ENCODE measurements at places on chromosomes 7 and 10. TPM values are rescaled to one million over a fixed set of nuclear protein-coding genes. Genes with fewer than 3 reads are reported as not detected.

Gene ODAD2
- not detected for total RNA-seq

Gene PTPN20
- 0.84 TPM for total RNA-seq

Gene SHH
- total RNA-seq: not detected

Gene NEUROG3
- not detected for total RNA-seq

Gene SPRN
- total RNA-seq: not detected

Gene LIPM
- total RNA-seq: not detected

Gene PNLIP
- total RNA-seq: not detected

Gene SH2D4B
- not detected for total RNA-seq

Gene TRIL
- total RNA-seq: 0.42 TPM

Gene TAS2R4
- total RNA-seq: not detected

Gene OAT
- 55.5 TPM for total RNA-seq

Gene SPDYE9
- not detected for total RNA-seq

Gene ACBD5
- 33.5 TPM for total RNA-seq

- DNase-seq: no peak
- no peaks in the 10 kb centered on the region for H3K4me1 ChIP-seq
- H3K27ac ChIP-seq: no peak overlapping the region
- H3K36me3 ChIP-seq: no peaks in the 10 kb centered on the region
Measured at GRCh38 chr7:34298492-34299013, 359.5 kb upstream of the NPSR1 start.

- H3K4me1 ChIP-seq: peaks cover 14% of the 10 kb centered on the region
- H3K27ac ChIP-seq: no peak overlapping the region
- H3K36me3 ChIP-seq: no peaks in the 10 kb centered on the region
- no peaks in the 10 kb centered on the region for H3K27me3 ChIP-seq
- no peak overlapping the region for H3K4me3 ChIP-seq
- peak; percentile 55 for DNase-seq
Measured at GRCh38 chr7:133794479-133794878, 332.7 kb upstream of the LRGUK start.

DNA sequence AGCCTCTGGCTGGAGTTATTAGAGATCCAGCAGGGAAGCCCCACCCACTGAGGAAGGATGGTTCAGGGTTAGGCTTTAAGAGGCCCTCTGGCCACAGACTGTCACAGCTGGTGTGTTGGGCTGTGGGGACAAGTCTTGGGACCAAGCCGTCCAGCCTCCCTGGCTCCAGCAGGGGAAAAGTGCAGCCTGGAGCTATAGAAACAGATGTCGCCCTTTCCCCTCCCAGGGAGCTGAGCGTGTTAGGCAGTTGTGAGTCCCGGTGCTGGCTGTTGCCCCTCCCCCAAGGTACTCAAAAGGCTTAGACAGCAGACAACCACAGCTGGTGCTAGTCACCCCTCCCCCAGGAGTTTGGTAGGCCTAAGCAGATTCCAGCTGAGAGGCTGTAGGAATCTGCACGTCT is 143.4 kb downstream of the TMEM168 start:
- no peaks in the 10 kb centered on the region for H3K36me3 ChIP-seq
- H3K4me1 ChIP-seq: no peaks in the 10 kb centered on the region
- H3K4me3 ChIP-seq: no peak overlapping the region

- no peak overlapping the region for H3K27ac ChIP-seq
- no peaks in the 10 kb centered on the region for H3K27me3 ChIP-seq
- no peak overlapping the region for H3K4me3 ChIP-seq
- H3K4me1 ChIP-seq: peaks cover 2% of the 10 kb centered on the region
Measured at GRCh38 chr7:21104124-21104500, 317.4 kb upstream of the SP8 start.

- peaks cover 17% of the 10 kb centered on the region for H3K4me1 ChIP-seq
- no peaks in the 10 kb centered on the region for H3K36me3 ChIP-seq
- H3K4me3 ChIP-seq: no peak overlapping the region
- no peaks in the 10 kb centered on the region for H3K27me3 ChIP-seq
- no peak for DNase-seq
Measured at GRCh38 chr7:33804140-33804660, 101.1 kb upstream of the BMPER start.

DNA sequence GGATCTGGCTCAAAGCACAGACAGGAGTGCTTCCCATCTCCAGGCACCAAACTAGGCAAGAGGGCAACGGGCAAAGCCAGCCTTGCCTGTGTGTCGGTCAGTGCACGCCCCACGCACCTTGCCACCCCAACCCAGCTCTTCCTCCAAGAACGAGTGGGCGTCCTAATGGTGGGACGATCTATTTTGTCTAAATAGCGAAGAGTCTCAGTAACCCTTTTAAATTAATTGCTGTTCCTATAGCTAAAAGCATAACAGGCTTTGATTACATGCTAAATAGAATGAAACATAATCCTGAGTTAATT is 12.2 kb downstream of the EN2 start:
- no peaks in the 10 kb centered on the region for H3K36me3 ChIP-seq
- peaks cover 11% of the 10 kb centered on the region for H3K4me1 ChIP-seq
- no peak overlapping the region for H3K27ac ChIP-seq
- DNase-seq: no peak
- H3K4me3 ChIP-seq: no peak overlapping the region

DNA sequence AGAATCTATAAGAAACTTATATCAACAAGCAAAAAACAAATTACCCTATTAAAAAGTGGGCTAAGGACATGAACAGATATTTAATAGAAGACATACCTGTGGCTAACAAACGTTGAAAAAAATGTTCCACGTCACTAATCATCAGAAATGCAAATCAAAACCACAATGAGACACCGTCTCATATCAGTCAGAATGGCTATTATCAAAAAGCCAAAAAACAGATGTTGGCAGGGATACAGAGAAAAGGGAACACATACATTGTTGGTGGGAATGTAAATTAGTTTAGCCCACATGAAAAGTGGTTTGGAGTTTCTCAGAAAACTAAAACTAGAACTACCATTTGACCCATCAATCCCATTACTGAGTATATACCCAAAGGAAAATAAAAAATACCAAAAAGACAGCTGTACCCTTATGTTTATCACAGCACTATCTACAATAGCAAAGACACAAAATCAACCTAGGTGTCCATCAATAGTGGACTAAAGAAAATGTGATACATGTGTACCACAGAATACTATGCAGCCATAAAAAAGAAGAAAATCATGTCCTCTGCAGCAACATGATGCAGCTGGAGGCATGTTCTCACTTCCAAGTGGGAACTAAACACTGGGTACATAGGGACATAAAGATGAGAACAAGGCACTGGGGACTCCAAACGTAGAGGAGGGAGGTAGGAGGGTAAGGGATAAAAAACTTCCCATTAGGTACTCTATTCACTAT is 83.8 kb upstream of the TMEM168 start:
- no peaks in the 10 kb centered on the region for H3K4me1 ChIP-seq
- no peaks in the 10 kb centered on the region for H3K36me3 ChIP-seq
- DNase-seq: no peak
- no peak overlapping the region for H3K4me3 ChIP-seq
- no peak overlapping the region for H3K27ac ChIP-seq
- no peaks in the 10 kb centered on the region for H3K27me3 ChIP-seq

DNA sequence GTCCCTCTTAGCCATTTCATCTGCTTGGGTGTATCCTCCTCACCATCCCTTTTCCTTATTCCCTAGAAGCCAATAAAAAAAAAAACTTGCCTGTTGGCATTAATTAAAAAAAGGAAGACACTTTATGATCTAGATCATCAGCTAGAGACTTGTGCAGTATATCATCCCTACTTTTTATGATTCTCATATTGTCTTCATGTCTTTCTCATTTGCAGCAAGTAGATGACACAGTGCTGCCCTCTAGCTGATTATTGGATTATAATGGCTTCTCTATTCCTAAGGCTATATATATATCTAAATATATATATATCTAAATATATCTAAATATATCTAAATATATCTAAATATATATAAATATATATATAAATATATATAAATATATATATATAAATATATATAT is 272.4 kb upstream of the LRGUK start:
- no peak overlapping the region for H3K4me3 ChIP-seq
- no peak overlapping the region for H3K27ac ChIP-seq
- no peaks in the 10 kb centered on the region for H3K36me3 ChIP-seq
- DNase-seq: no peak
- H3K27me3 ChIP-seq: no peaks in the 10 kb centered on the region
- H3K4me1 ChIP-seq: peaks cover 21% of the 10 kb centered on the region

- H3K4me1 ChIP-seq: no peaks in the 10 kb centered on the region
- no peaks in the 10 kb centered on the region for H3K27me3 ChIP-seq
- no peaks in the 10 kb centered on the region for H3K36me3 ChIP-seq
- no peak overlapping the region for H3K27ac ChIP-seq
- no peak overlapping the region for H3K4me3 ChIP-seq
Measured at GRCh38 chr10:24983130-24983529, 30.7 kb upstream of the PRTFDC1 start.

DNA sequence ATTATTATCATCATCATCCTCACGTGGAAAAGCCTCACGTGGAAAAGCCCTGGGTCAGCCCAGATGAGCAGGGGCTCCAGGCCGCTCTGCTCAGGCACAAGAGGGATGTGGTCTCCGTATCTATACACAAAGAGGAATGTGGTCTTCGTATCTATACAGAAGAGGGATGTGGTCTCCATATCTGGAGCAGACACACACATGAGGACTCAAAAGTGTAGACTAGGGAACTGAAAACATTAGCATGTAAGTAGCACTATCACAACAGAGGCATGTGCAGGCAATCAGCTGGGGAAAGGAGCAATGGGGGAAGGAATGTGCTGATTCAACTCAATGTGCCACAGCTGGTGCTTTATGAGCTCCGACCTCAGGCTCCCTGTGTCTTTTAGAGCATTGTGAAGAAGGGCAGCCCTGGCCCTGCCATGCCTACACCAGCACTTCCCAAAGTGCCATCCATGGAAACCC is 86.5 kb downstream of the PLXNA4 start:
- no peak overlapping the region for H3K27ac ChIP-seq
- H3K36me3 ChIP-seq: no peaks in the 10 kb centered on the region
- no peak overlapping the region for H3K4me3 ChIP-seq
- no peaks in the 10 kb centered on the region for H3K27me3 ChIP-seq
- DNase-seq: no peak
- H3K4me1 ChIP-seq: no peaks in the 10 kb centered on the region

DNA sequence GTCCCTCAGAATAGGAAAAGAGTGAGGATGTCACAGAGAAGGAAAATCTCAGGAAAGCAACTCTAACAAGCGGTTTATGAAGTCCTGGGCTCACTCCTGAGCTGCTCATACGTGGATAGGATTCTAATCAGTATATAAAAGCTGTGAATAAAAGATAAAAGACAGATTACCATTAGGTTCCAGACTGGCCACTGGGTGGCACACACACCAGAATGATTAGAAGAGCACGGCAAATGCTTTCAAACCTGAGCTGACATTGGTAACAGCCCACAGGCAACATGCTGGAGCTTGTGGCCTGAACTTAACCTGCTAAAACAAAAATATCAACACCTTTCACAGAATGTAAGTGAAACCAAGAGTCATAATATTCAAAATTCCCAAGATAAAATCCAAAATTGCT is 370.8 kb downstream of the GRID1 start:
- no peak for DNase-seq
- H3K27me3 ChIP-seq: no peaks in the 10 kb centered on the region
- H3K36me3 ChIP-seq: no peaks in the 10 kb centered on the region
- no peaks in the 10 kb centered on the region for H3K4me1 ChIP-seq

- no peaks in the 10 kb centered on the region for H3K36me3 ChIP-seq
- H3K27me3 ChIP-seq: no peaks in the 10 kb centered on the region
- H3K4me1 ChIP-seq: no peaks in the 10 kb centered on the region
- no peak for DNase-seq
- H3K27ac ChIP-seq: no peak overlapping the region
Measured at GRCh38 chr7:17474724-17475344, 176.4 kb downstream of the AHR start.

DNA sequence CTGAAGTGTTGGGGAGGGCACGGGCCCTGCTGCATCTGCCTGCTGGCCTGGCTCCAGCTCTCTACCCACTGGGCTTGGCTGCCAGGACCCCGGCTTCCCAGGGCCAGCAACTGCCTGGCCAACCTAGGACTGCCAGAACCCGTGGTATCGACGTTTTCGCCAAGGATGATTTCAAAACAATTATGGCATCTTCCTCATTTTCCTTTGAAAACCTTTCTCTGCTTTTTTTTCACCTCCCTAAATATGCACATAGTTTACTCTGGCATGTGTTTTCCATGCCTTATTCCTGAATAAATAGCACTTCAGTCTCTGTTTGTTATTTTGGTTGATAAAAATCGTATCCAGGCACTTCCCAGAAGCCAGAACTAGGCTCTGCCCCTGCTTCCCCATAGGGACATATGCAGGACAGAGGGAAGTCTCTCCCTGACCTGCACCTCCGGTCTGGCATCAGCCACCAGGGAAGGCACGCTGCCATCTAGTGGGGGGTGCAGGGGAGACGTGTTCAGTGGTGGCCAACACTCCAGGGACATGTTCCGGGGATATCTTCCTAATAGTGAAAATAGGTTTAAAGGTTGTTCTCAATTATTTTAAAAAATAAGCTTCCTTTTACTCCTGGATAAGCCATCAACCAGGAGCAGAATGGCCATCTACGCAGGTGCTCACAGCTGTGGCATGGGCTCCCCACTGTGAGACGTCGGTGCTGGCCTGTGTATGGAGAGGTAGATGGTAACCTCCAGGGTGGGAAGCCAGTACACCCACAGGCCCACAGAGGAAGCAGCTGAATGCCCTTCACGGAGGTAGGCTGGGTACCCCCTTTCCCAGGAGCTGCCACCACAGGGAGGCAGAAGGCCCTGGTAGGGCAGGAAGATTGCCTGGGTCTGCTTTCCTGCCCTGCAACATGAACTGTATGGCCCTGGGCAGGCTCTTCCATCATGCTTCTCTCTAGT is 30.7 kb upstream of the ANTXRL start:
- H3K36me3 ChIP-seq: no peaks in the 10 kb centered on the region
- H3K4me3 ChIP-seq: no peak overlapping the region
- no peak for DNase-seq

GRCh38 chr10:79184145-79184625 is 115.4 kb downstream of the ZMIZ1 start:
- no peak for DNase-seq
- no peak overlapping the region for H3K27ac ChIP-seq
- H3K27me3 ChIP-seq: no peaks in the 10 kb centered on the region
- peaks cover 5% of the 10 kb centered on the region for H3K36me3 ChIP-seq

- no peak overlapping the region for H3K27ac ChIP-seq
- H3K36me3 ChIP-seq: no peaks in the 10 kb centered on the region
- H3K4me1 ChIP-seq: peaks cover 5% of the 10 kb centered on the region
- no peaks in the 10 kb centered on the region for H3K27me3 ChIP-seq
Measured at GRCh38 chr10:86655596-86655995, 1.2 kb downstream of the OPN4 start.

- no peaks in the 10 kb centered on the region for H3K36me3 ChIP-seq
- no peak for DNase-seq
- H3K27ac ChIP-seq: no peak overlapping the region
- H3K4me3 ChIP-seq: no peak overlapping the region
- H3K4me1 ChIP-seq: no peaks in the 10 kb centered on the region
- H3K27me3 ChIP-seq: no peaks in the 10 kb centered on the region
Measured at GRCh38 chr10:117107238-117107637, 30.8 kb downstream of the VAX1 start.

- H3K4me3 ChIP-seq: no peak overlapping the region
- H3K36me3 ChIP-seq: peaks cover 13% of the 10 kb centered on the region
- H3K4me1 ChIP-seq: no peaks in the 10 kb centered on the region
- no peak overlapping the region for H3K27ac ChIP-seq
- H3K27me3 ChIP-seq: no peaks in the 10 kb centered on the region
Measured at GRCh38 chr7:134945691-134946090, 40.6 kb upstream of the AGBL3 start.
